Activated T-cell treated with anti-CD3 and anti-CD28 coated beads, Interleukin-2, amount 50 U/mL, for 48 hours (primary cell): ENCODE measurements at places on chromosomes 7 and 10.

- DNase-seq = no peak
These were observed 88.7 kb downstream of the HIP1 start for GRCh38 chr7:75650062-75650461.

DNA sequence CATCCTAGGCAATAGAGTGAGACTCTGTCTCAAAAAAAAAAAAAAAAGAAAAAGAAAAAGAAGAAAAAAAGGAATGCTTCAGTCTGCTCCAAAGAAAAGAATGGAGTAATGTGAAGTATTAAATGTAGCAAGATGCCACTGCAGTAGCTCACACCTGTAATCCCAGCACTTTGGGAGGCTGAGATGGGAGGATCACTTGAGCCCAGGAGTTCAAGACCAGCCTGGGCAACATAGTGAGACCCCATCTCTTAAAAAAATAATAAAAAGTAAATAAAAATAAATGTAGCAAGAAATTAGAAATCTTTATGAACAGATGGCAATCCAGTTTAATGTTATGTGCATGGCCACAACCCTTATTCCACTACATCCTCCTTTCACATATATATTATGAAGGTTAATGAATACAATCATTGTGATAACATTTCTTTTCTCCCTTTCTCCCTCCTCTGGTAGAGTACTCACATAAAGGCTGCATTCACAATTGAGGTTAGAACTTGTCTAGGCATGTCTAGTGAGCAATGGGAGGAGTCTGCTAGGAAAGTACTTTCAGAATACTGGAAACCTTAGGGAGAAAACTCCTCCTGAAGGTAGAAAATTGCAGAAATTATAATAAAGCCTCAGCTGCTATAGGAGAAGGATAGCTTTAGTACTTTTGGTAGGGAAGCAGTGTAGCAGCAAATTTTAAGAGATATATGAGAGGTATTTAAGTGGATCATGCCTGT, 20.4 kb downstream of the KLLN start:
- DNase-seq = no peak

DNA sequence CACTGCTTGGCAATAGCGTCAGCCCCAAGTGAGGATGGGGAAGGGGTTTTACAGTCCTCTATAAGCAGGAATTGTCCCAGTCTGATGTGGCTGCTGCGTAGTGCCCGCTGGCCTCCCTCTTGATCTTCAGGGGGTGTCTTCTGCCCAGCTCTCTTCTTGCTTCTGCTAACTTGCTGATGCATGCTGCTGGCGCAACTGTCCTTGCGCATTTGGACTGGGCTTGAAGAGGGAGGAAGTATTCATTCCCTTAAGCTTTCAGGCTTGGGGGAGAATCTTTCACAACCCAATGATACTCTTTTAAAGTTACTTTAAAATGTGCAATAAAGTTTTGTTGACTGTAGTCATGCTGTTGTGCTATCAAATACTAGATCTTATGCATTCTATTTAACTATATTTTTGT, 10.3 kb downstream of the GALNT11 start:
- DNase-seq = no peak

- DNase-seq = no peak
These were observed 82.7 kb downstream of the FAM204A start for GRCh38 chr10:118259288-118259906.

DNA sequence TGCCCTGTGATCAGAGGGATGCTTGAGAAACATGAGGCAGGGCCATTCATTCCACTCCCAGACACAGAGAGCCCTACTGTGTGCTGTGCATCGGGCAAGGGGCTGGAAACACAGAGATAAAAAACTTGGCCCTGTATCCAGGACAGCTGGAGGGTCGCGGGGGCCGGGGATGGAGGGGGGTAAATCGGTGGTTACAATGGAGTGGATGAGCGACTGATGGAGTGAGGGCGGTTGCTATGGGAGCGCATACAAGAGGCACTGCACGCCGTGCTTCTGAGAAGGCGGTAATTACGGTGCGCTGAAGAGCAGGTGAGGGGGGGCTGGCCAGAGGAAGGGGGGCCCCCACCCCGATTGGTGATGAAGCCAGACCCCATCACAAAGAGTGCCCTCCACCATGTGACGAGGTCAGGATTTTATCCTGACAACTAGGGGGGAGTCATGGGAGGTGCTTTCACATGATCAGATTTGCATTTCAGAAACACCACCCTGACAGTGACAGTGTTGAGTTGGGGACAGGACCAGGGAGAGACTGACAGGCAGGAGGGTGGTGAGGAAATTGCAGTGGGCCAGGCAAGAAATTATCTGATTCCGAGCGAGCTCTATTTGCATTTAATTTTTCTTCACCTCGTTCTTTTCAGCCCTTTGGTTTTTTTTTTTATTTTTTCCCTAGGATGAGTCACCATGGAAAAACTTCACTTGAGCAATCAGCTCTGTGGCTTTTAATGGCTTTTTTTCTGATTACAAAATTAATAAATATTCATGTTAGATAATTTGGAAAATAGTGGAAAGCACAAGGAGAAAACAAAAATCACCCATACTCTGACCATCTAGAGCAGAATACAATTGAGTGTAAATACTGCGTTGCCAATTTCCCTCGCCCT, 7.8 kb downstream of the CPA5 start:
- no peak for DNase-seq

DNA sequence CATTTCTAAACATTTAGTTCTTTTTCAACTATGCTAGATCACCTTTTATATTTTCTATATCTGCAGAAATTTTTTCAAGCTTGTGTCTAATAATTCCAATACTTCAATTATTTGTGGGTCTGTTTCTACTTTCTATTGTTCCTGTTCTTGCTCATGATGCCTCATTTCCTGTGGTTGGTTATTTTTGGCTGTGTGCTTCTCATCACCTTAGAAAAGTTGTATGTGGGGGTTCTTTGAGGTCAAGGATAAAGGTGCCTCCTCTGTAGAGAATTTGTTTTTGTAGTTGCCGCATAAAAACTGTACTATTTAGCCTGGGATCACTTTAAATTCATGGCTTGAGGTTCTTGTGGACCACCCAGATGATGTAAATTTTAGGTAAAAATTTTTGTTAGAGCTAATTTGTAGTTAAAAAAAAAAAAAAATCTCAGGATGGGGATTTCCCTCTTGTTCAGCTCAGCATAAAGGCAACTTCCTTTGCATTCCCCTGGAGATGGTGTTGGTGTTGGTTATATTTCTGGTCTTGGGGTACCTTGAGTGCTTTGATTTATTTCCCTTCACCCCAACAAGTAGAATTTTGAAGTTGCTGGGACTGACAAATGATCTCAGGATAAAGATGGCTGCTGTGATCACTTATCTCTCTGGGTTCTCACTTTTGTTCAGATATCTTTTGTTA, 27.0 kb upstream of the JAZF1 start:
- no peak for DNase-seq

GRCh38 chr10:36597756-36598320, 527.6 kb upstream of the ANKRD30A start:
- DNase-seq = no peak

DNA sequence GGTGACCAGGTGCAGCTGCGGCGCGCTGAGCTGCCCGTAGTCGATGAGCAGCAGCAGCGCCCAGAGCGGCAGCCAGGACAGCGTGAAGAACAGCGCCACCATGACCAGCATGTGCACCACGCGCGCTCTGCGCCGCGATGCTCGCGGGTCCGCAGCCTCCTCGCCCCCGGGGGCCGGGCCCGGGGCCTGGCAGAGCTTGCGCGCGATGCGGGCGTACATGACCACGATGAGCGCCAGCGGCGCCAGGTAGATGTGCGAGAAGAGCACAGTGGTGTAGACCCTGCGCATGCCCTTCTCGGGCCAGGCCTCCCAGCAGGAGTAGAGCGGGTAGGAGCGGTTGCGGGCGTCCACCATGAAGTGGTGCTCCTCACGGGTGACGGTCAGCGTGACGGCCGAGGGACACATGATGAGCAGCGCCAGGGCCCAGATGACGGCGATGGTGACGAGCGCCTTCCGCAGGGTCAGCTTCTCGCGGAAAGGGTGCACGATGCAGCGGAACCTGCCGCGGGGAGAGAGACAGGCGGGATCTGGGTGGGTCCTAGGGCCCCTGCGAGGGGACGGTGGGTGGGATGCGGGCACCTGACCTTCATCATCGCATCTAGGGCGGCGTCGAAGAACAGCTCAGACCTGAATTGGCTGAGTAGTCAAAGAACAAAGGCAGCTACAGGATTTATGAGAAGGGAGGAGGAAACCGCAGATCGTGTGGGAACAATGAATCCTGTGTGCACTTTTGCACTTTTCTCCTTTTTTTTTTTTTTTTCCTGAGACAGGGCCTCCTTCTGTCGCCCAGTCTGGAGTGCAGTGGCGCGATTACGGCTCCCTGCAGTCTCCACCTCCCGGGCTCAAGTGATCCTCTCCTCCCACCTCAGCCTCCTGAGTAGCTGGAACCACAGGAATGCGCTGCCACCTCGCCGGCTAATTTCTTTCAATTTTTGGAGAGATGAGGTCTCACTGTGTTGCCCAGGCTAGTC, 22.4 kb upstream of the PPA1 start:
- peak; percentile 34 for DNase-seq

- no peak for DNase-seq
These were observed 223.2 kb upstream of the IGFBP3 start for GRCh38 chr7:46143949-46144917.

DNA sequence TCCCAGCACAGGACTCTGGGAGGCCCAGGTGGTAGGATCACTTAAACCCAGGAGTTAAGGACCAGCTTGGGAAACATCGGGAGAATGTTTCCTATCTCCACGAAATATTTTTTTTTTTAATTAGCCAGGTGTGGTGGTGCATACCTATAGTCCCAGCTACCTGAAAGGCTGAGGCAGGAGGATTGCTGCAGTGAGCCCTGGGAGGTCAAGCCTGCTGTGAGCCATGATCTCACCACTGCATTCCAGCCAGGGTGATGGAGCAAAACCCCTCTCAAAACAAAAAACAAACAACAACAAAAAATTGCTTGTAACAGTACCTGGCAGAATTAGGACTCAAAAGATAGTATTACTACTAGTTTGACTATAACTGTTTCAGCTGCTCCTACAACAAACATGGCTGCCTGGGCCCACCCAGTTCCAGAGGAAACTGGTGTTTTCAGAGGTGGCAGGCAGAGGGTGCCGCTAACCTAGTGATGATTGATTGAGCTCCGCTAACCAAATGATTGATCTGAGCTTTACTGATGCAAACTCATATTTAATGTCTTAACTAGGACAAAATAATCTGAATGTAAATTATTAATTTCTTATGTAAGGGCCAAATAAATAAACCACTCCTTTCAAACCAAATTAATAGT, 57.0 kb downstream of the AP3M1 start:
- no peak for DNase-seq

GRCh38 chr7:38678698-38679054, 47.5 kb upstream of the AMPH start:
- no peak for DNase-seq

DNA sequence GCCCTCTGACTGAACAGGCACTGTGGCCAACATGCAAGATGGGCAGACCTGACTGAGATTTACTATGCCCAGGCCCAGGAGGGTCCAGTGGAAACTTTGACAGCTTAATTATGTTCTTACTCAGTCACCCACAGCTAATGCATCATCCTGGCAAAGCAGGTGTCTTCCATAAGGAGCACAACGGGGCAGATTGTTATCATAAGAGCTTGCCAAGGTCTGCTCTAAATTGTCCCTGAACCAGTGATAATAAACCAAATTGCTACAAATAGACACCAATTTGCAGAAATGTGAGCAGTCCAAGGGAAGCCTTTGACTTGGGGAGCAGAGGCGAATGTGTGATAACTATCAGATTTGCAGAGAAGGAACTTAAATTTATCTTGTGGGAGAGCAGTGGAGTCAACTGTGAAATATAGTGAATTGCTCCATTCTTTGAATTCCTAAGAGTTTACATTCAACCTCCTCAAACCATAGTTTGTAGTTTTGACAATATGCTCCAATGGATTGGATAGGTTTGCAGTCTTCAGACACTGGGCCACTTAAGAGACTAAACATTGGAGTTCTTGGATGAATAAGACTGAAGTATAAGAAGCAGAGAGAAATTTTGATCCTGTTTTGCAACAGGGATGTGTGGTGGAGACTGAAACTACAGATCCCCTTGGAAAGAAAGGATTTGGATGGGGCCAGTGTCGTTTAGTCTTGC, 494.7 kb downstream of the CCSER2 start:
- DNase-seq = no peak
